Osteoblast (primary cell): ENCODE measurements at places on chromosomes 4 and X. TPM values are rescaled to one million over a fixed set of nuclear protein-coding genes. Genes with fewer than 3 reads are reported as not detected.
A peak's percentile ranks its signal among the peaks of the same experiment; 100 is the strongest.

The TIMP1 gene
- 904 and 922 TPM in 2 replicates for total RNA-seq

The GABRG1 gene
- not detected in 2 replicates for total RNA-seq

The NAT8L gene
- total RNA-seq, result under 0.01 TPM in 2 replicates

The AFM gene
- total RNA-seq, result not detected in 2 replicates

The FDCSP gene
- not detected in 2 replicates for total RNA-seq

The CUL4B gene
- total RNA-seq, result 76.0 TPM in 2 replicates

The FGFBP2 gene
- 0.36 TPM in 1 of 2 replicates, not detected in the other for total RNA-seq

The FREM3 gene
- not detected in 2 replicates for total RNA-seq

The GPAT3 gene
- 0.36 and 0.59 TPM in 2 replicates for total RNA-seq

The ELMOD2 gene
- total RNA-seq, result 33.6 and 35.1 TPM in 2 replicates

The TSPAN7 gene
- 0.29 and 0.36 TPM in 2 replicates for total RNA-seq

The XK gene
- under 0.01 TPM in 2 replicates for total RNA-seq

The PLXNB3 gene
- total RNA-seq, result 2.7 and 4.3 TPM in 2 replicates

The MAGEE2 gene
- not detected in 2 replicates for total RNA-seq

DNA sequence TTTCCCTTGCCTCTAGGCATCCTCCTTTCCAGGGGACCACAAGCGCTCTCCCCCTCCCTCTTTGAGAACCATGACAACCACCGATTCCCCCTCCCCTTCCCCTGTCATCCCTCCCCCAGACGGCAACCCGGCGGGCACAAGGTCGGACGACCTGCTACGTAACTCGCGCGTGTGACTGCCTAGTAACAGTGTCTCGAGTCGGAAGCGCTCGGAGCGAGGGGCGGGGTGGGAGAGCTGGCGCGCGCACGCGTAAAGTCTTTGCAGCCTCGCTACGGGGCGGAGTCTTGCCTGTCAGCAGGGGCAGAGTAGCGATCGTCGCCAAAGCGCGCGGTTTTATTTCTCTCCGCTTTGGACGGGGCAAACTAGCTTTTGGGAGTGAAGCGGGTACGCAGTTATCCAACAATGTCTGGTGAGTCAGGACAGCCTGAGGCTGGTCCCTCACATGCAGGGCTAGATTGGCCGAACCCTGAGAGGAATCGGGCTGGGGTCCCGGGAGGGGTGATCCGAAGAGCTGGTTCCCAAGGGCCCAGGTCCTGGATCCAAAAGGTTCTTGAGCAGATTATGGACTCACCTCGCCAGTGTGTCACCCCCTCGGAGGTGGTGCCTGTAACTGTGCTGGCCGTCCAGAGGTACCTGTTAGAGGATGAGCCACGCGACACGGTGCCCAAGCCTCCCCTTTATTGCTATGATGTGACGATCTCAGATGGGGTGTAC, at the start of gene RADX:
Gene RADX (plus strand): TSS at position 300 of the 714 bp plus-strand sequence. CDS start 103 bp downstream, at position 403.
- peak; percentile 51 for DNase-seq

- DNase-seq, result peak; percentile 41
Measured at GRCh38 chr4:133452678-133453077, 303.6 kb downstream of the PCDH10 start.

- no peak for DNase-seq
Measured at GRCh38 chr4:76654084-76654483, 219.1 kb downstream of the SHROOM3 start.

- DNase-seq, result no peak
Measured at GRCh38 chr4:138338840-138339239, 96.7 kb upstream of the SLC7A11 start.

GRCh38 chr4:98744372-98745150, 86.2 kb upstream of the TSPAN5 start:
- no peak for DNase-seq

DNA sequence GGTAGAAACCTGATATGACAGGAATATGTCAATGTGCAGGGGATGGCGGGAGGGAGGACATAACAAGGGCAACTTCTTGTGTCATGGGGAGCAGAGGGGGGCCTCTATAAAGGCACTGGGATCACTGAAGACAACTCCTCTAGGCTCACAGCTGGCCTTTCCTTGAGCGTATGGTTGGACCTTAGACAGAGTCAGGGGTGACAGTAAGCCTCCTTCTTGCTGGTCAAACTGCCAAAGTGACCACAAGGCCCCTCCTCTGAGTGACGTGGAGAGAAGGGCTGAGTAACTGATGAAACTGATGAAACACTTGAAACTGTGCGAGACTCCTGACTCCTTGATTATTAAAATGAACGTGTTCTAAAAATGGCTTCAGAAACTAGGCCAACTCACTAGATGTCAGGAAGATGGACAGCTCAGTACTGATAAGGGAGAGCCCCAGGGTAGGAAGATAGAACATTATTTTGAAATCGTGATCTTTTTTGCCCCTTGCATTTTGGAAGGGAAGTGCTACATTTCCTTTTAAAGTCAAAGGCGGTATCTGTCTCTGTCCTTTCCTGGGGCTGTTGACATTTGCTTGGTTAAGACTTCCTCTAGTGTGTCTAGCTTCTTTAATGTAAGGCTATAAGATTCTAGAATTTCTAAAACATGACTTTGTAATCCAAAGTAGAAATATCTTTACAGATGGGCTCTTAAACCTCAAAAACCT, 1.6 kb downstream of the RAB33A start:
- peak; percentile 96 for DNase-seq

- DNase-seq, result peak; percentile 82
Measured at GRCh38 chrX:25002661-25003020, 13.1 kb downstream of the ARX start.

DNA sequence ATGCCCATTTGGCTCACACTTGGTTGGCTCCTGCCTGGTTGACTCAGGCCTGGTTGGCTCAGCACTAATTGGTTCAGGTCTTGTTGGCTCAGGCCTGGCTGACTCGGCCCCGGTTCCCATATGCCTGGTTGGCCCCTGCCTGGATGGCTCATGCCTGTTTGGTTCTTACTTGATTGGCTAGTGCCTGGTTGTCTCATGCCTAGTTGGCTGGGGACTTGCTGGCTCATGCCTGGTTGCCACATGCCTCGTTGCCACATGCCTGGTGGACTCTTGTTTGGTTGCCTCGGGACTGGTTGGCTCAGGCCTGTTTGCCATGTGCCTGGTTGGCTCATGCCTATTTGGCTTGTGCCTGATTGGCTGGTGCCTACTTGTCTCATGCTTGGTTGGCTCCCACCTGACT, 103.7 kb downstream of the APOOL start:
- DNase-seq, result no peak

- DNase-seq, result peak; percentile 15
Measured at GRCh38 chr4:71860643-71861042, 76.8 kb upstream of the GC start.

DNA sequence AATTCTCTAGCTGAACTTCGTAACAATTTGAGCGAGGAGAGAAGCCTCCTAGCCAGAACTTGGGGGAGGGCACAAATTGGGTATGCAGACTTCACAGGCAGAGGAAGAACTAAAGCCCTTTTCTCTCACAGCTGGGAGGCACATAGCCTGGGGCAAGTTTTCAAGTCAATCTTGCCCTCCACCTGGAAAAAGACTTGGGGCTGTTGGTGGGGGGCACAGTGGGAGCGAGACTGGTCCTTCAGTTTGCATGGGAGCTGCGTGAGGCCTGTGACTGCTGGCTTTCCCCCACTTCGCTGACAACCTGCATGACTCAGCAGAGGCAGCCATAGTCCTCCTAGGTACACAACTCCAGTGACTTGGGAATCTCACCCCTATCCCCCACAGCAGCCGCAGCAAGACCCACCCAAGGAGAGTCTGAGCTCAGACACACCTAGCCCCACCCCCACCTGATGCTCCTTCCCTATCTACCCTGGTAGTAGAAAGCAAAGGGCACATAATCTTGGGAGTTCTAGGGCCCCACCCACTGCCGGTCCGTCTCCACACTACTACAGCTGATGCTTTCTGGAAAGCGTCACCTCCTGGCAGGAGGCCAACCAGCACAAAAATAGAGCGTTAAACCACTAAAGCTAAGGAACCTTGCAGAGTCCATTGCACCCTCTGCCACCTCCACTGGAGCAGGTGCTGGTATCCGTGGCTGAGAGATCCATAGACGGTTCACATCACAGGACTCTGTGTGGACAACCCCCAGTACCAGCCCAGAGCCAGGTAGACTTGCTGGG, 160.8 kb downstream of the CBLL2 start:
- no peak for DNase-seq

GRCh38 chr4:7212101-7212674, 19.9 kb downstream of the SORCS2 start:
- no peak for DNase-seq

GRCh38 chr4:100984901-100985300, 362.4 kb downstream of the PPP3CA start:
- DNase-seq, result peak; percentile 58

GRCh38 chr4:94924566-94924965, 166.8 kb downstream of the BMPR1B start:
- DNase-seq, result no peak

DNA sequence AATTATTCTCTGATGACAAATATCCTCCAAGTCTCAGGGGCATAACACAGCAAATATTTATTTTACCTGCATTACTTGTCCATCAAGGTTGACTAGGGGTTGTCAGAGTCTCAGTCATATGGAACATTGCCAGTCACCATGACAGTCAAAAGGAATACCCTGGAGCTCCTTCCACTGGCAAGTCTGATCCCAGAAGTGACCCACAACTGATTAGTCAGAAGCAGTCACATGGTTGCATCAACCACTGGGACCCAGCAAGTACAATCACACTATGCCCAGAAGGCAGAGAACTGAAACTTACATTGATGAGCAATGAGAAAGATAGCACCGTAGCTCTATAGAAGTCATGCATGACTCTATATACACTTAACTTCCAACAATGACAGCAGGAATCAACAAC, 41.9 kb upstream of the SOD3 start:
- DNase-seq, result no peak

- DNase-seq, result no peak
Measured at GRCh38 chrX:68880846-68881552, 52.2 kb downstream of the EFNB1 start.

- DNase-seq, result no peak
Measured at GRCh38 chr4:175325230-175325629, 407.1 kb downstream of the ADAM29 start.

- peak; percentile 65 for DNase-seq
Measured at GRCh38 chr4:94588896-94589693, 137.4 kb downstream of the PDLIM5 start.

- no peak for DNase-seq
Measured at GRCh38 chrX:132862562-132862961, 95.9 kb downstream of the HS6ST2 start.

GRCh38 chr4:69717778-69718177, 42.6 kb downstream of the SULT1B1 start:
- no peak for DNase-seq

- no peak for DNase-seq
Measured at GRCh38 chr4:184310171-184310567, 92.5 kb upstream of the ENPP6 start.

GRCh38 chr4:57086031-57086723, 24.0 kb downstream of the IGFBP7 start:
- DNase-seq, result no peak

GRCh38 chrX:97402333-97402732, 518.6 kb downstream of the RPA4 start:
- DNase-seq, result no peak

DNA sequence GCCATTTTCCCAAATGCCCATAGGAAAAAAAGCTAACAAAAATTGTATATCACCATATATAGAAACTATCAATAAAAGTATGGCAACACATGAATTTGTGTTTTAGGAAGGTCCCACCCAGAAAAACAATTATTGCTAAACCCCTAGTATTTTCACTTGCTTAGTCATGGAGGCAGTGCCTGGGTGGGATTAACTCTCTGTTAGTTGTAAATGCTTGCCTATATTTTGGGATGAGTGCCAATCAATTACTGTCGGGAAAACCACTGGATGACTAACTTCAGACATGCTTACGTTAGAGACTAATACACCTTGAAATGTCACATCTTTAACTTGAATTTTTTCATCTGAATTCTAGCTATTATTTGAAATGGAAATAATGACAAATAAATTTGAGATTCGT, 33.9 kb downstream of the TMPRSS11A start:
- DNase-seq, result no peak

DNA sequence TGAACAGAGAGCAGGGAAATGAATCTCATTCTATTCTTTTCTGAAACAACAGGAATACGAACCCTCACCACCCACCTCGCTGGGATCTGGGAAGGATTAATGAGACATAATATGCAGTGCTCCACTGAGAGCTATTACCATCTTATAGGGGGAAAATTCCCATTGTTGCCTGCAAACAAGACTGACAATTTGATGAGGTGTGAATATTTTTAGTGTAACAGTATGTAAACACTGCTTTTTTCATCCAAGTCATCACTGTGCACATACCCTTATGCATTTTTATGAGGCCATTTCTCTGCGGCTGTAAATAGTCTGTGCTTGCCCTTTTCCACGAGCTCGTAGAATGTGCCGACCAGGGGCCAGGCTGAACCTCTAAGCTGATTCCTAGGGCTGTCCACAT, 285.6 kb upstream of the CPEB2 start:
- DNase-seq, result no peak

DNA sequence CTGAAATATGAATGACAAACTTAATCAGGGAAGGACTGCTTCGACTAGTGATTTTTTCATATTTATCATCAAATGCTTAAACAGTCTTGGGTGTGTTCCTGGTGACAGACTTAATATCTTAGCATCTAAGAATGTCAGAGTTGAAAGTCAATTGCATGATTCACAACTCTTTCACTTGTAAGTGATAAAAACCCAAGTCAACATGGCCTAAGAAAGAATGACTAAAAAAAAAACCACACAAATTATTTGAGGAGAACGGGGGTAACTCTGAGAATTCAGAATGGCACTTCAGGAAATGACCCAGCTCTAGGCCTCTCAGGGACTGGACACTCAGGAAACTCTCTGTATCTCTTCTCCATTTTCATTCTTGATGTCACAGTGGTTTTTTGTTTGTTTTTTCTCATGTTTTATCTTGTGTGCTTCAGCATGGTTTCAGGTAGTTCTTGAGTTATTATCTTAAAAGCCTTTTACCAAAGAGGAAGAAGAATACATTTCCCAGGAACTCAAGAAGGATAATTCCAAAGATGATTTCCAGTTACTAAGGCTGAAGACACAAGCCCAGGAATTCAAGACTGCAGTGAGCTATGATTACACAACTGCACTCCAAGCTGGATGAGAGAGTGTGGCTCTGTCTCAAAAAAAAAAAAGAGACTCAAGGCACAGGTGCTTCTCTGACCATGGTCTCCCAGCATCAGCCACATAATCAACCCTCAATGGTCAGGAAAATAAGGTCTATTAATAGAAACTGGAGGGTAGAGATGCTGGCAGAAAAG, 1697.8 kb upstream of the IGFBP7 start:
- no peak for DNase-seq

- no peak for DNase-seq
Measured at GRCh38 chr4:185374027-185374426, 21.7 kb downstream of the LRP2BP start.
